ENCODE measurements at places on chromosomes 5 and 9. TPM values are rescaled to one million over a fixed set of nuclear protein-coding genes. Genes with fewer than 3 reads are reported as not detected.

DNA sequence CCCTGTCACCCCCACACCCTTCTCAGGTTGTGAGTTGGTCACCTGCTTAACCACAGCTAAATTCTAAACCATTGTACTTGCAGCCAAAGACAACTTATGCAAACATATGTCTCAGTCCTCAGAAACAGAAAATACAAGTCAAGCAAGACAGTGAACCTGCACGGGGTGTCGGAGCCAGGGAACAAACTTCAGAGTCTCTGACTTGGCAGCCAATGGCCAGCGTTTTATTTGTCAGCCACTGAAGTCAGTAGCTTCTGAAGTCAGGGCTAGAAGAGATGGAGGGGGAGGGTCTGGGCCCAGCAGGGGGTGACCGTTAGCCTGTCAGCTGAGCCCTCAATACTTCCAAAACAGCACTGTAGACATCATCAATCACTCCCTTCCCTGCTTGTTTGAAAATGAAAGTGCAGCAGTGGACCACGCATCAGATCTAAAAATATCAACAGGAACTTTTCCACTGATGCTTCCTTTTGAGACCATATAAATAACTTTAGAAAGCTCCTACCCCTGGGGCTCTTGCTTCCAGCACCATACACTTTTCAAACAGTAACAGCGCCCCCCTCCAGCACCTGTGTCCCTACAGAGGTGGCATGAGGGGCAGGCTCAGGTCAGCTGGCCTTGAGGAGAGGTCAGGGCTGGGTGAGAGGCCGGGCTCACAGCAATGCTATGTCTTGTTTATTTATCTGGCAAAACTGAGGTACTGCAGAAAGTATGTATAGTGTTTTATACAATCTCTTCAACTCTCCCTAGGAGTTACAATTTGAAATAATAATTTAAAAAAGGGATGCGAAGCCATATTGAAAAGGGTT, 142.5 kb downstream of the ACER2 start:
- DNase-seq, result no peak

Gene NPR3
- 0.23 TPM for polyA plus RNA-seq

GRCh38 chr5:73022471-73023169, 66.8 kb downstream of the FCHO2 start:
- DNase-seq, result no peak

Gene SNX30
- 9.3 TPM for polyA plus RNA-seq

GRCh38 chr5:158305861-158306260, 446.9 kb upstream of the CLINT1 start:
- DNase-seq, result no peak

DNA sequence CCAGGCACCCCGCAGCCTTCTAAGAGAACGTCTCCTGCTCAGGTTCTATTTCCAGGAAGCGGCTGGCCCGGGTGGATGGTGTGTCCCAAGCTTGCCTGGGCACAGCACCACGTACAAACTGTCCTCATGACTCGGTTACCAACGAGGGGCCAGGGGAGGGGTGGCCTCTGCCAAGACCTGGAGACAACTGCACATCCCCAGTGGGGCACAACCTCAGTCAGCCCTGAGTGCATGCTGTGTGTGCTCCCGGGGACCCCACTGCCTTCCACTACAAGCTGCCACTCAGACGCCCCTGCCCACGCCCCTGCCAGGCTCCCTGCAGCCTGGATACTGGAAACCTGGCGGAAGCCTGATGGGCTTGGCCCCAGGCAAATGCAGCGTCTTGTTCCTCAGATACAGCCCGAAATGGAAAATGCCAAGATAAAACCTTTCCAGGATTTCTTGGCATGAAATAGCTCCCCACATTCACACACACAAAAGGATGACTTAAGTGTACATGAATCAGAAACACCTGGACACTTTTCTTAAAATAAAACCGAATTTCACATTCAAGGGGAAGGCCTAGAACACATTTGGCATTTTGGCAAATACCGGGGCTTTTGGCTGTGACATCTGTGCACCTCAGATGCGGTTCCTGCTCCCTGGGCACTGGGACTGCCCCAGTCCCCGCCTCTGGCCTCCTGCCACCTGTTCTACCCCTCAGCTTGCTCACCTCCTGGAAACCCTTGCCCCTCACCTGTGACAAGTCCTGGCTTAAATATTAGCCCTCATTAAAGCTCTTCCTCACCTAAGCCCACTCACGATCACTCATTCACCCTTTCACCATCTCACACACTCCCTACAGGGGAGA, 62.5 kb downstream of the COL23A1 start:
- no peak for DNase-seq

DNA sequence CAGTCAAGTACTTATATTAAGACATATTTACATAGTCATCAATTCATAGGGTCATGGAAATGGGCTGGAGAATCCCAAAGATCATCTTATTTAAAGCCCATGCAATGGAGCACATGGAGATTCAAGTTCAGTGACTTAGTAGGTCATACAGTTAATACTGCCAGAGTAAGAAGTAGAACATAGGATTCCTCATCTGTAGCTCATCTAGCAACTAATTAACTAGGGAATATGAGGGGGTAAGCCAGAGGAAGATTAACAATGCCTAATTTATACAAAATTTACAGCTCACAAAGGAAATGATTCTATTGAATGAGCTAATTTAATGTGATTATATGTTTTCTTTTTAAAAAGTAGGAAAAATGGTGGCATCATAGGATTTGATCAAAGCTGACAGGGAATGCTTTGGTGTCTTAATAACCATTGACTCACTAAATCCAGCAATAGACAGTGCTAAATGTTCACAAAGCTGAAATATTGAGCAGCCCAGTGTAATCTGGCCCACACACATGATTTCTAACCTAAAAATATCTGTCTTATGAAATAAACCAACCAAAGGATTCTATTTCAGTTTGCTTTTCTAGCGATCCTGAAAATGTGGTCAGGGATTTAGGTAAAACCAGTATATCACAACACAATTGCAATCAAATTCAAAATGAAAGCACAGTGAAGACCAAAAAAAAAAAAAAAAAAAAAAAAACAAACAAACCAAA, 53.3 kb downstream of the PRDM6 start:
- no peak for DNase-seq

DNA sequence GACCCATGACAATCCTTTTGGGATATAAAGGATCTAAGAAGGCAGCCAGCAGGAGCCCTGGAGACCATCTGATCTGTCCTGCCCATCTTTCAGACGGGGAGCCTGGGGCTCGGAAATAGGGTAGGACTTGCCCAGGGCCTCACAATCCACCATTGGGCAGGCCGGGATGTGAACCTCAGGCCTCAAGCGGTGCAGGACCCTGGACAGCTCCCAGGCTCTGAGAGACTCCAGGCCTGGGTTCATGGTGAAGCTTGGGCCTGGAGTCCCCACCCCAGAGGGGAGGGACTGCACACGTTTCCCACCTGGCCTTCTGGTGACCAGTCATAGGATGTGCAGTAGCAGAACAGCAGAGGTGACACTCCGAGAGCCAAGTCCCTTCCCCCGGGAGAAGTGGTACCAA, 36.6 kb upstream of the RAPGEF1 start:
- no peak for DNase-seq

Gene SLIT3
- 4.0 TPM for polyA plus RNA-seq

DNA sequence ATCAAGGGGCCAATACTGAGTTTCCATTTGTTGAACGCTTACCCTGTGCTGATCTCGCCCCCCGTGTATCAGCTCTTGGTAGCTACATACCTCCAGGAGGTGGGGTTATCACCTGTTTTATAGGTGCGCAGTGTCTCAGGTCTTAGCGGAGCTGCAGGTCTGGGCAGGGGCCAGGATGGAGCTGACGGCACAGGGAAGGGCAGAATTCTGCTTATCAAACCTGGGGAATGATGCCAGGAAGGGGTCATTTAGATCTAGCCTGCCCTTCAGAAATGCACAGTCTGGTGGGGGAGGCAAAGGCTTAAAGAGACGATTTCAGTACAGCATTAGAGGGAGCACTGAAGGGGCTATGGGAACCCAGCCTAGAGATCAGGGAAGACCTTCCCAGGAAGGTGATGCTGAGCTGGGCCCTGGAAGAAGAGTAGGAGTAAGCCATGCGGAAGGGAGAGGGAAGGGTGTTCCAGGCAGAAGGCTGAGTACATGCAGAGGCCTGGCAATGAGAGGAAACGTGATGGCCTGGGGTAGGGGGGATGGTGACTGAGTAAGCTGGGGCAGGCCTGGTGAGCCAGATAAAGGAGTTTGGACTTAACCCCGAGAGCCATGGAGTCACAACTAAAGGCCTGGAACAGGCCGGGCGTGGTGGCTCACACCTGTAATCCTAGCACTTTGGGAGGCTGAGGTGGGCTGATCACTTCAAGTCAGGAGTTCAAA, 31.5 kb downstream of the OLFML2A start:
- DNase-seq, result no peak

DNA sequence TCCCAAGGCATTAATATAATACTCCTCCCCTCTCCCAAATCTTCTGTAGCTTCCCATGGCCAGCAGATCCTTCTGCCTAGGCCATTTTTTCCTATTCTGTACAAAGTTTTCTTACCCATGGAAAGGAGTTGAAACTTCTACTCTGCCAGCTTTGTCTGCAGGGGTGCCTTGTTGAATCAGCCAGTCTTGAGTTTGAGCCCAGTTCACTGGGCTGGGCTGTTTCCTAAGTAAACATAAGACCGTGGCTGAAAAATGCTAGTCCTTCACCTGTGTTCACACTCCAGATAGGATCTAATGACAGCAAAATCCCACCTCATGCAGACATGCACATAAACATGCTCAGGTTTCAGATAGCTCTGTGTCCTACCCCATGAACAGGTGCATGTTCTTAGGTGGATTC, 10.4 kb downstream of the TEX48 start:
- no peak for DNase-seq

DNA sequence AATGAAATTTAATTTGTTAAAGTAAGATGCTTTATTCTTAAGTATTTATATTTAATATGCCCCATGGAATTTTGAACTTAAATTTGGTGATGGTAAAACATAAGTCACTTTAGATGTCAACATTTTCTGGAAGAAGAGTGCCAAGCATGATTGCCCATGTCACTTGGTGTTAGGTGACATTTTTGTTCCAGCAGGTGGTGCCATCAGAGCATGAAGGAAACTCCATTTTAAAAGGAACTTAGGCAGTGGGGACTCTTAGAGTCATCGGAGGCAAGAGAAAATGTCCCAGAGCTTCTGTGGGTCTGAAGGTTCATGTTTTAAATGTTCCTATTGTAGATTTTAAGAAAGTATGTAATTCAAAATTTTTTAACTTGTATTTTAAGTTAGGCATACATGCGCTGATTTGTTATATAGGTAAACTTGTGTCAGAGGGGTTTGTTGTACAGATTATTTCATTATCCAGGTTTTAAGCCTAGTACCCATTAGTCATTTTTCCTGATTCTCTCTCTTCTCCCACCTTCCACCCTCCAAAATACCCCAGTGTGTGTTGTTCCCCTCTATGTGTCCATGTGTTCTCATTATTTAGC, 789.3 kb downstream of the SEMA5A start:
- no peak for DNase-seq

Gene IRX2
- polyA plus RNA-seq, result 0.03 TPM

- DNase-seq, result no peak
These were observed 271.4 kb upstream of the ZNF608 start for GRCh38 chr5:125017796-125018195.

- peak; percentile 88 for DNase-seq
These were observed 18.0 kb downstream of the NEURL1B start for GRCh38 chr5:172658961-172659501.

GRCh38 chr5:113266227-113266912, 168.4 kb downstream of the TSSK1B start:
- no peak for DNase-seq

Gene TOMM5
- polyA plus RNA-seq, result 138 TPM

- no peak for DNase-seq
These were observed 77.5 kb downstream of the DAB2IP start for GRCh38 chr9:121728916-121729315.

- DNase-seq, result peak; percentile 63
These were observed 722 bp downstream of the CDC42SE2 start for GRCh38 chr5:131264451-131265099.

Gene LIFR
- 6.7 TPM for polyA plus RNA-seq

Gene NADK2
- 13.4 TPM for polyA plus RNA-seq

Gene PANK3
- 17.4 TPM for polyA plus RNA-seq

Gene OTULINL
- polyA plus RNA-seq, result 10.2 TPM

DNA sequence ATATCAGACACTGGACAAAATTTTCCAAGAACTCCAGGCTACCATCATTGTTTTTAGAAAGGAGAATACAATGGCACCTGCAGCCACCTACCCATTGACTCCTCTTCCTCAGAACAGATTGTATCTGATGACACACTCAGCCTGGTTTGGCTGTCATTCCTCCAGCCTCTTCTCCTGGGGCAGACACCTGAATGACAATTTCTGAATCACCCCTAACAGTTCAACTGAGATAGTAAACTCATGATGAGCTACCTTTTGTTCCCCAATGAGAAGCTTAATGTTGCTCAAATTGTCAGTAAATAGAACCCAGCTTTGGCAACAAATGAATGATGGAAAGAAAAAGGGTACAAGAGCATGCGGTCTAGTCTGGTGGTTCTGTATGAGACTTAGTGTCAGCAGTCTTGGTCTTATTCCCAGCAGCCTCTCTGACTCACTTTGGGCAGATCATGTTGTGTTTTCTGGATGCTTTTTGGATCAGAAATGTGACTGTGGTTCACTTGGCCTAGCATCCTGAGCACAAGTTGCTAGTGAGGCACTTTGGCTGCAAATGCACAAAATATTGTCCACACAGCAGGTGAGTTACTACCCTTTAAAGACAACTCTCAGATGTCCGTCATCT, 78.3 kb downstream of the MAMDC2 start:
- no peak for DNase-seq

DNA sequence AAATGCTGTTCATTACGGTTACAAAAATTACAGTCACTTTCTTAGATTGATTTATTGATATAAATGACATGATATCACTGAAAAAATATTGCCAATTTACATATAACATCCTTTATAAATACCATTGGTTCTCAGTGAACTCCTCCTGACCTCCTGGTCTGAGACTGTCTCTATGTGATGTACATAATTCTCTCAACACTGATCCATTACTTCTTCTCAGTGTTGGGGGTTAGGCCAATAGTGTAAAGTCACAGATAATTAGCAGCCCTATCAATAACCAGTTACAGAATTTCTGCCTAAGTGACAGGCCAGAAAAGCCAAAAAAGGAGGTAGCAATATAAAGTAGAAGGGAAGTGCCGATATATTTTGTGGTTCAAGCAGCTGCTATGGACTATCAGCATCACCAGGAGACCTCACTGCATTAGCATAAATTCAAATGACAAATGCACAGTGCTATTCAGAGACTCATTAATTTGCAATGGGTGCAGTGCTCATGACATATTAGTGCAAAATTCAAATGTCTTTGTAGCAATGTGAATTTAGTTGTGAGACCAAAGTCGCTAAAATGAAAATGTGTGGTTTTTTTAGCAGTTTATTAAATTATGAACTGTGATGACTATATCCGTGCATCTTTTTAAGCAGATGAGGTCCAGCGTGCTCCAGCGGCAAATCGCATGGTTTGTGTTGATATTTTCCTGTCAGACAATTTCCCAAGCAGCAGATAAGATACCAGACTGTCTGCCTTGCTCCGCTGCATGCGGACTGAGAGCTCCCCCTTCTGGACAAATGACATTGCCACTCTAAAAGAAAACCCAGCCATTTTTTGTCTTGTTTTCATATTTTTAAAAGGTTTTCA, 144.6 kb downstream of the CETN3 start:
- peak; percentile 65 for DNase-seq

GRCh38 chr5:61416420-61416819, 84.4 kb downstream of the ZSWIM6 start:
- no peak for DNase-seq

Gene PLAC8L1
- polyA plus RNA-seq, result not detected

Gene GMCL2
- polyA plus RNA-seq, result not detected

Gene FAM151B
- 0.46 TPM for polyA plus RNA-seq

Gene ENC1
- 4.4 TPM for polyA plus RNA-seq

GRCh38 chr9:110340306-110340705, 2.6 kb upstream of the TXNDC8 start:
- no peak for DNase-seq
